Midbrain (tissue), 1 donor: ENCODE measurements at places on chromosomes 2 and 18.

DNA sequence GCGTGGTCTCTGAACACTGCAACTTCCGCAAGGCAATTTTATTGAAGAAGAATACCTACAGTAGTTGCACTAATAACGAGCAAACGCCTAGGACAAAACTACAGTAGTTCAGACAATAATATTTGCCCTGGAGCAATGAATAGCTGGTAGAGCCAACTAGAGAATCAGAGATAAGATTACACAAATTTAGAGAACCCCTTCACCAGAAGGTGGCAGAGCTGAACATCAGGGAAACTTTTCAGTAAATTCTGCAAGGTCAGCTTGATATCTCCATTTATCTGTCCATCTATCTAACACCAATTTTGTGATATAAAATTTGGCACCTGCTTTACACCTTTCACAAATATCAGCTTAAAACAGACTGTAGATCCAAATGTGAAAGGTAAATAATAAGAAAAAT is 43.8 kb downstream of the CDH19 start:
- peak; percentile 60 for DNase-seq

DNA sequence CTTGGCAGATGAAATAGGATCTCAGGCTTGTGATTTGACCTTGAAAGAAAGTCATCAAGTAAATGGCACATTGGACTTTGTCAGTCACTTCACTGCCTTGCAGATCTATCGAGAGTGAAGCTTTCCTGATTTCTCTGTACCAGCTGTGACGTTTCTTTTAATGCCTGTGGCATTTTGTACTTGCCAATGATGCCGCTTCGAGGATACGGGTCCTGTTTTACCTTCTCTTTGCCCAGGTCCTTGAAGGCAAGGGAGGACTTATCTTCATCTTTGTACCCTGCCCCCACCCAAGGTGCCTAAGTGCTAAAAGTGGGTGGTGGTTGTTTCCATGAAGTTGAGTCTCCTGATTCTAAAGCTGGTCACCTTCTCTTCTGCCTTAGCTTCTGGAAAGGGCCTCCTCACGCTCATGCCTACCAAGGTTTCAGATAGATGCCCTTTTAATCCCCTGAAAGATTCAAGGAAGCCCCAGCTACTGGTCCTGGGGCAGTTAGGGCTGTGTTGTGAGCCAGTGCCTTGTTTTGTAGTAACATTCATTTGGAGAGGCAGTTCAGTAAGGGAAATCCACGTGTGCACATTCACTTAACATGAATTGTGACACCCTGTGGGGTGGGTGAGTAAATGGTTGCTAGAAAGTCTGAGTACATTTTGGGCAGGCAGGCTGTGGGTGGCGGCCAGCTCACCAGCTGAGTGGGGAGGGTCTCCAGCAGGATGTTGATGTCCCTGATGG is 6.1 kb downstream of the LBH start:
- DNase-seq = no peak

GRCh38 chr2:231436957-231437356 is 27.3 kb downstream of the NCL start:
- no peak for DNase-seq

- no peak for DNase-seq
Measured at GRCh38 chr2:136356125-136357006, 238.4 kb upstream of the CXCR4 start.
